Endodermal cell (in vitro differentiated cells): ENCODE measurements at places on chromosomes 4 and X. TPM values are rescaled to one million over a fixed set of nuclear protein-coding genes. Genes with fewer than 3 reads are reported as not detected.

- peak; percentile 65 for DNase-seq
Measured at GRCh38 chr4:103567591-103567990, 152.2 kb downstream of the TACR3 start.

DNA sequence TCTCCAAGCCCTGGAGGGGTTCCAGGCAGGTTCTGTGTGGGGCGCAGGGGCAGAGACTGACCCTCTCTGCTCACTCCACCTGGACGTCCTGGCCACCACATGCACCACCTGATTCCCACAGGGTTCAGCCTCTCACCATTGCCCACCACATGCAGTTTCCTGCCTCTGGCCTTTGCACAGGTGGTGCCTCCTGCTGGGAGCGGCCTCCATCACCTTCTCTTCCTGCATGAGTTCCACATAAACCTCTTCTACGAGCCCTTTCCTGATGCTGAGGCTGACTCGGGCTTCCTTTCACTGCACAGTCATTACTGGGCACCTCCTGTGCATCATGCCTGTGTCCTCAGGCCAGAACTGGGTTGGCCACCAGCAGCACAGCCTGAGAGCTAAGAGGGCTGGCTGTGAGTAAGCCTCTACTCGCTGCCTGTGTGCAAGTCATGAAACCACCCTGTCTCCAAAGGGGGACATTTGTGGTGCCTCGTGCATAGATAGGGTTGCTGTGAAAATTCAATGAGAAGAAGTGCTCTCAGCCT is 19.9 kb downstream of the MAN2B2 start:
- no peak for DNase-seq

DNA sequence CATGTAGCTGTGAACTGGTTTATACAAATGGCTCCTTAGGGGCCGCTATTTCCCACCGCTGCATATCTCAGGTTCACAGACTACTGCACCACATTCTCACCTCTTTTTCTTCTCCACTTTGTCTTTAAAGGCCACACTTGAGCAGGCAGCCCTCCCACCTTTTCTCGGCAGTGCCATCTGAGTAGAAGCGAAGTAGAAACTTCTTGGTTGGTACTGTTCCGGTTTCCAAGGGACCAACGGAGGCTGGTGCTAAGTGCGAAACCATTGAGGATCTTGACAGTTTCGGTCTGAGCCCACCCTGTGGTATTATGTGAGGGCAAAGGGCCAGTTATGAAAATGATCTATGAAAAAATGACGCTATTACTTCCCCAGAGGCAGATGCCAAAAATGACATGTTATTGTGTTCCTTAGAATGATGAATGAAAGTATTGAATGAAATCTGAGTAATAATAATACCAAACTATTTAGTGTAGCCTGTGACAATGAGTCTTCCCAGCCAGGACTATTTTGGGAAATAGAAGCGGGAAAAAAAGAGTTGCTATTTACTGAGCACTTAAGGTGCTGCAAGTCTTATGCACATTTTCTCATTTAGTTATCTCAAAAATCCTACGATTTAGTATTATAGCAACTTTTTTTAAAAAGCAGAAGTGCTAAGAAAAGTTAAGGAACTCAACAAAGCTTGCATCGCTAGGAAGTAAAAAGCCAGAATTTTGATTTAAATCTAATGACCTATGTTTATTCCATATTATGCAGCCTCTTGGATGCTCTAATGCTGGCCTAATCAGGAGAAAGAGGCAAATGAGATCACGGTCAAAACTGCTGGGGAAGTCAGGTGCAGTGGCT is 29.6 kb upstream of the CHRNA9 start:
- DNase-seq: no peak

DNA sequence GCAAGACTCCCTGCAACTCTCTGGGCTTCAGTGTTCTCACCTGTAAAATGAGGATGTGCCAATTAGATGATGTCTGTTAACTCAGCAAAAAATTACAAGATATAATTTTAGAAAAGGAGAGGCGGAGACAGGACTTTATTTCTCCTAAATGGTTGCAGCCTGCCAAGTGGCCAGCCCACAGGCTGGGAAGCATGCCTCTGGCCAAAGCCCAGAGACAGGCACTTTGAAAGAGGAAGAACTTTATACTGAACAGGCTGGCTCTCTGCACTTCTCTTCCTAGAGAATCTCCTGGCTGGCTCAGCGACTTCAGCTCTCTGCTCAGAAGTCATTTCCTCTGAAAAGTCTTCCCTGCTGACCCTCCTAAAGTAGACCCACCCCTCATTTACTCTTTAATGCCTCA is 3.7 kb downstream of the PRDM5 start:
- DNase-seq: no peak

GRCh38 chr4:14767142-14767541 is 235.1 kb upstream of the CPEB2 start:
- no peak for DNase-seq

DNA sequence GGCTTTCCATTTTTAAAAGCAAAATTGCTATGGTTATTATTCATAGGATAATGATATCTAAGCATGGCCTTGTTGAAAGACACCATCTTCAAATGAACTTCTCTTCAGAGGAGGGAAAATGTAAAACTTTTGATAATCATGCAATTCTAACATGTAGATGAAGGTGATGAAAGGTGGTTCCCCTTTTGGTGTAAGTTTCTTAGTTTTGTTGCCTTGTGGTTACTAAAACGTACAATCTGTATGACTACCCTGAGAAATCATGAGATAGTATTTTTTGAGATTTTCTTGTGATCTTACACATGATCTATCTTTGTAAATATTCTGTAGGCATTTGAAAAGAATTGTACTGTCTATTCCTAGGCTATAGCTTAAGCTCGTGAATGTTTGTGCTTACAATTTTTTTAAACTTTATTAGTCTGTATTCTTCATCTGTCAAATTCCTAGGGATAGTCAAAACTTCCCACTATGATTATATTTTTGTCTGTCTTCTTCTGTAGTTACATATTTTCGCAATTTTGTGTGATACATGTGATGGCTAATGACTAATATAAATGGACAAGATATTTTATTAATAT is 47.5 kb downstream of the PTPN13 start:
- no peak for DNase-seq

DNA sequence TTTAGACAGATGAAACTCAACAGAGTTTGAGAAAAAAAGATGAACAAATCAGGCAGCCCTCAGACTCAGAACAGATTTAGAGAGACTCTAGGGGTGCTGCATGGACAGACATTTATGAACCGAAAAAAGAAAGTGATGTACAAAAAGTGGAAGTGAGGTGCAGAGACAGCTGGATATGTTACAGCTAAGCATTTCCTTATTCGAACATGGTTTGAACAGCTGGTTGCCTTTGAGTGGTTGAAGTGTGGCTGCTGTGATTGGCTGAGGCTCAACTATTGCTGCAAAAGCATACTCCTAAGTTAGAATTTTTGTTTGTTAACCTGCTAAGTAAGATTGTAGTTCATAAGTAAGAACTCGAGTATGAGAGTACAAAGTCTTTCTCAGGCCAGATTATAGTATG is 331.5 kb upstream of the PABPC4L start:
- DNase-seq: no peak

DNA sequence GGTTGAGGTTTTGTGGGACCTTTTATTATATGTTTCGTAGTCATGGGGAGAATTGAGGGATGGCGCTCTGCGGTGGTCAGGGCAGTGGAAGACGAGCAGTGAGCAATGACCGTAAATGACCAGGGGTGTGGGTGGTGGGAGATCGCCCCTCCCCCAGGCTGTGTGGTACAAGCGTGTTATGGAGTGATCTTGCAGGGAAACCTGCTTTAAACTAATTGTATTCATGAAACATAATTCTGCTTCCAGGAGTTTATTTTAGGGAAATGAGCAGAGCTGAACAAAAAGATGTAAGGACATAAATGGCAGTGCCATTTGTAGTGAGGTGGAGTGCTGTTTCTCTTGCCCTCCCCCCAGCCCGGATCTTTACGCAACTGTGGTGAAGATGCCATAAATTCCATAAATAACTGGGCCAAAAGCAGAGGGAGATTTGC is 20.2 kb downstream of the GYG2 start:
- DNase-seq: peak; percentile 63

DNA sequence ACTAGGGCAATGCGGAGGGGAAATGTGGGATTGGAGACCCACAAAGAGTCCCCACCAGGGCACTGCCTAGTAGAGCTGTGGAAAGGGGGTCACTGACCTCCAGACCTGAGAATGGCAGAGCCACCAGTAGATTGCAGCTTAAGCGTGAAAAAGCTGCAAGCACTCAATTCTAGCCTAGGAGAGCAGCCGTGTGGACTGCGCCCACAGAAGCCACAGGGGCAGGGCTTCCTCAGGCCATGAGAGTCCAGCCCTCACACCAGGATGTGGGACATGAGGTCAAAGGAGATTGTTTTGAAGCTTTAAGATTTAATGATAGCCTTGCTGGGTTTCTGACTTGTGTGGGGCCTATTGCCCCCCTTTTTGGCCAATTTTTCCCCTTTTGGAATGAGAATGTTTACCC is 379.0 kb downstream of the INPP4B start:
- no peak for DNase-seq

DNA sequence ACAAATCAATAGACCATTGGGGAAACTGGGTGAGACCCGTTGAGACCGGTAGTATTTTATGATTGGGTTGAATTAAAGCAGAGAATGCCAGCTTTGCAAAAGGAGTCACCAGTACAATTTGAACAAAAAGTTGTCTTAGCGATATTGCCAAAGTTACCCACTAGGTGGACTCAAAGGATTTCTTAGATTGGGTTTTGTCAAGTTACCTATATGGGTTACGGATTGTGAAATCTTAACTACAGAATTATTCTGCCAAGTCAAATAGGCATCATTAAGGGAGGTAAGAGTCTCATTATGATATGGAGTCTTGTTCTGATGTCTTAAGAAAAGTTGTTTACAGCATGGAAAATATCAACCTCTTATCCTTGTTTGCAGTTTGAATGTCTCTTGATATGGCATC is 15.0 kb upstream of the CT47A1 start:
- DNase-seq: no peak

DNA sequence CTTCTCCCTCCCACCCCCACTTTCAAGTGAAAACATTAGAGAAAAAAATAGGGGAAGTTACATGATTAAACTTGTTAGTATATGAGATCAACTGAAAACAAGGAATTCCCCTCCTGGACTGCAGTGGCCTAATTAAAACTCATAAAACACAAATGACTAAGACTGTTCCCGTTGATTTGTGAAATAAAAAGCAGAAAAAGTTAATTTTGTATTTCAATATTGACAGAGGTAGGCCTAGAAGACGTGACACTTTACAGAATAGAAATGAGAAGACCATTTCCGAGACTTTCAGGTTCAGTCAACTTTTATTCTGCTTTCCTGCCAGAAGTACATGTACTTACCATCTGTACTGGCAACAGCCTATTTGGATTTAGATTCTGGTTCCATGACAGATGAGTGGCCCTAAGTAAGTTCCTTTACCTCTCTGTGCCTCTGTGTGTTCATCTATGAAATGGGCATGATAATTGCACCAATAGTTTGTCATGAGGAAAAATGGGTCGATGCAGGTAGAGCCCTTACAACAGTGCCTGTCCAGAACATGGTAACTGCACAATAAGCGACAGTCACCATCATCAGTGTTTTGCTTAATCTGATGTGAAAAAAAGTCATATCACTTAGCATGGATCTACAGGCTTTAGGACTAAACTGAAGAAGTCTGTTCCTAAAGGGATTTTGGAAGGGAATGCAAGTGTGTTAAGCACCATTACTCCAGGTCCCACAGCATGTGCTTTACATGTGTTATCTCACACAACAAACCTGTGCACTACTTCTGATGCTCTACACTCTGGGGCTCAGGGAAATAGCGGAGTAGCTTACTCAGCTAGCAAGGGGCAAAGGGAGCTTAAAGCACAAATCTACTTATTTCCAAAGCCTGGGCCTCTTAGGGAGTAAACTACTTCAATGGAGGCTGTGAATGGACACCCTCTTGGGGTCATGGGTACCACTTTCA is 562.3 kb upstream of the DIPK2B start:
- DNase-seq: no peak

GRCh38 chr4:52234561-52235440 is 183.7 kb downstream of the SPATA18 start:
- DNase-seq: no peak

DNA sequence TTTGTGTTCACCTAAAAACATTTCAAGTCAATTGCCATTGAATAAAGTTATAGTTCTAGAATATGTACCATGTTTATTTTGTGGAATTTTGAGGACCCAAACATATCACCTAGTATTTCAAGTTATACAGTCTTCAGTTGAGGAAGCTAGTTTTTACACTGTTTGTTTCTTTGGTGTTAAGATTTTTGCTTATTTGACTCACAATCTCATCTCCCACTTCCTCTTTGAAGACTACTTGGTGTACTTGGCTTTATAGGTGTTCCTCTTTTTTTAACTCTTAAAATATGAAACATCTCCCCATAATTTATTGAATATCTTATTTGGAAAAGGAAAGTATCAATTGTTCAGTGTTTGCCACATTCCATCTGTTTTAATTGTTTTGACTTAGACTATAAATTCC is 675.4 kb downstream of the RAPGEF2 start:
- DNase-seq: no peak

GRCh38 chrX:36407836-36408235 is 488.3 kb downstream of the CFAP47 start:
- no peak for DNase-seq

DNA sequence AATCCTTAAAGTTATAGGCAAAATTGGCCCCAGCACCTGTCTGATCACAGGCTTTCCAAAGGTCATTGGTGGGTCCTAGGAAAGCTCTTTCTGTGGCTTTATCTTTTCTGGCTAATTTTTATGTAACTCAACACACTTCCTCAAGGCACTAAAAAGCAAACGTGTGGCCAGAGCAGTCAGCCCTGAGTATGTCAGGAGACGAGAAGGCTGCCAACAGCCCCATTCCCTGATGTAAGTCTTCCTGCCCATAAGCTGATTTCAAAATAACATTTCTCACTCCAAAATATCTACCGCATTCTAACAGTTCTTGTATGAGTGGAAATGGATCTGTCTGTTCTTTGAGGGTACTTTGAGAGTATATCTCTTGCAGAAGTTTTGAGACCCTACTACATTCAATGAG is 25.5 kb upstream of the FUNDC1 start:
- DNase-seq: no peak

KLHL34 gene
- total RNA-seq: 0.13 and 0.16 TPM in 2 replicates

TEX13C gene
- 0.07 TPM in 1 of 2 replicates, not detected in the other for total RNA-seq

NAT8L gene
- total RNA-seq: 4.4 to 6.4 TPM (median 6.3 TPM) in 3 replicates

AMBN gene
- not detected in 3 replicates for total RNA-seq

STARD8 gene
- total RNA-seq: 1.2 to 2.0 TPM (median 1.8 TPM) in 3 replicates

ZDHHC15 gene
- total RNA-seq: 2.0 TPM in 2 replicates

ARX gene
- total RNA-seq: 0.23 TPM in 1 of 3 replicates, not detected in the others

CENPU gene
- total RNA-seq: 41.6 to 104 TPM (median 96.2 TPM) in 3 replicates

AKAP4 gene
- not detected in 3 replicates for total RNA-seq
